Suppressor macrophage treated with lipopolysaccharide for 1 hour (primary cell): ENCODE measurements at places on chromosomes 7 and 10.

DNA sequence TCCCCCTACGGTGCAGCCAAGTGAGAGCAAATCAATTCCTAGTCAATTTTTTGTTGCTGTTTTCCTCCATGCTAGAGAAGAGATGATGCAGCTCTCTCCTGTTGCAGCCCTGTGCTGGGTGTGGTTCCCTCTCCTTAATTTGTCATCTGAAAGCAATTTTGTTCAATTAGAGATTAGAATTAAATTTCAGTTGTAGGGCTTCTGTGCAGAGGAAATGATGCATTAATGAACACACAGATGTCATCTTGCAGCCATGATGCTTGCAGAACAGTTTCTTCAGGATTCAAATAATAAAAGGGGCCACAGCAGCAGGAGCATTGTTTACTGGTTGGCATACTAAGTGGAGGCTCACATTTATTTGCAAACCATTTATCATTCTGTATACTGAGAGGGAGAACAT is 266.0 kb downstream of the AUTS2 start:
- no peak for DNase-seq

DNA sequence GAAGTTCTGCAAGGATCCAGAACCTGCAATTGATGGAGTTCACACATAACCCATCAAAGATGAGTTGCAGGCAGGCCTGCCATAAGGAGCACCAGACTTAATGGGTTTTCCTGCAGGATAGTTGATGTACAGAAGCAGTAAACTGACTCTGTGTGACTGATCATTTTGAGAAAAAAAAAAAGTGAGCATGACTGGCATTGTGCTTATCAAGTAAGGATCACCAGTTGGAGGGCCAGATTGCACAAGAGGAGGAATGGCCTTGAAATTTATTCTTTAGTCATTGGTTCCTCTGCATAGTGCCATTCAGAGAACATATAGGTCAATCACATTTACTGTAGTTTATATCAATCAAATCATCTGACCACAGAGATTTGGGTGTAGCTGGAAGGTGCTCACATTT is 3.8 kb downstream of the CYP3A43 start:
- DNase-seq: no peak

DNA sequence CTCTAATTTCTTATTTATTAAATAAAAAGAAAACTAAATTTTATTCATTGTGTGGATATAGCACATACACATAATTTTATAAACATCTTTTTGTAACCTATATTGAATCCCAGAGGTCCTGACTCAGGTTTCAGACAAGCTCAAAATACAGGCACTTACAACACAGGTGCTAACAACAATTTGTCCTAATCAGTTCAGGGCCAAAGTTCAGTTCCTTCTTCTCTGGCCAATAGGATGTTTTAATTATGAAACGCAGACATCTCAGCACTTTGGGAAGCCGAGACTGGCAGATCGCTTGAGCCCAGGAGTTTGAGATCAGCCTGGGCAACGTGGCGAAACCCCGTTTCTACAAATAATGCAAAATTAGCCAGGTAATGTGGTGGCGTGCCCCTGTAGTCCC is 15.0 kb downstream of the RPA3 start:
- DNase-seq: no peak

- no peak for DNase-seq
Measured at GRCh38 chr10:42690449-42691360, 52.3 kb upstream of the ZNF33B start.

DNA sequence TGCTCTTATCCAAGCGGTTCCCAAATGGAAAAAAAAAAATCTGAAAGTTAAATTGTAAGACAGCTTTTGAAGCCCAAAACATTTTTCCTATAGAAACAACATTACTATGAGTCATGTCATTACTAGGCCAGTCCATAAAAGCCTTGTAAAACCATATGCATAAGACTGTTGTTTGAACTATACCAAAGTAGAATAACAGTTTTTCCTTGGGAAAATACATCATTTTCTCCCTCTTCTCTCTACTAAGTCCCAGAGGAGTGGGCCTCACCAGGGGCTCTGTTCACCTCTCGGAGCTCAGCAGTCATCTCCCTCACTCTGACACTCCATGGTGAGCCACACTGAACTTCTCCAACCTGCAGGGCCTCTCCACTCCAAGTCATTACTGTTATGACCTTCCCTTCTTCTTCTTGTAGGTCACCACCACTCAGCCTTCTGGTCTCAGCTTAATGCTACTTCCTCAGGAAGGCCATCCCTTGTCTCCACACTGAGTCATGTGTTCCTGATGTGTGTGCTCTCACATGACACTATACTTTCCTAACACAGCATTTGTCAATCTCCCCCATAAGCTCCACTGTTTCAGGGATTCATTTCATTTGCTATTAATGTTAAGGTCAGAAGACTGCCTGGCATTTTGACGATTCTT is 32.5 kb downstream of the ZNF438 start:
- peak; percentile 96 for DNase-seq

DNA sequence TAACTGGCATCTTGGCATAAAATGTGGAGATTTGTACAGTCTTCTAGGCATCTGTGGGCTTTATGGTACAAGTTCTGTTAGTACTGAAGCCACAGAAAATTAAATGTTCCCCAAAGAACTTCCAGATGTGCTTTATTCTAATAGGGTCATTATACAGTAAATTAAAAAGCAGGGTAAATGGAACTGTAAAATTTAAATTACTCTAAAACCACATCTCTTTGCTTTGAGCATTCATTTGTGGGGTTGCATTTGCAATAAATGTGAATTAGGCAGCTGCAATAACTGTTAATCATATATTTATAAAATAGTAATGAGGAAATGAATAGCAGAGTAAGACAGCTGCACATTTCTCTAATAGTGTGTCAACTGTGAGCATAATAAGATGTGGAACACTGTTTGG is 151.5 kb downstream of the BUB3 start:
- no peak for DNase-seq

- peak; percentile 93 for DNase-seq
Measured at GRCh38 chr10:30491204-30491915, 57.4 kb downstream of the MAP3K8 start.

GRCh38 chr10:122494833-122495232 is 33.5 kb downstream of the HTRA1 start:
- peak; percentile 53 for DNase-seq

DNA sequence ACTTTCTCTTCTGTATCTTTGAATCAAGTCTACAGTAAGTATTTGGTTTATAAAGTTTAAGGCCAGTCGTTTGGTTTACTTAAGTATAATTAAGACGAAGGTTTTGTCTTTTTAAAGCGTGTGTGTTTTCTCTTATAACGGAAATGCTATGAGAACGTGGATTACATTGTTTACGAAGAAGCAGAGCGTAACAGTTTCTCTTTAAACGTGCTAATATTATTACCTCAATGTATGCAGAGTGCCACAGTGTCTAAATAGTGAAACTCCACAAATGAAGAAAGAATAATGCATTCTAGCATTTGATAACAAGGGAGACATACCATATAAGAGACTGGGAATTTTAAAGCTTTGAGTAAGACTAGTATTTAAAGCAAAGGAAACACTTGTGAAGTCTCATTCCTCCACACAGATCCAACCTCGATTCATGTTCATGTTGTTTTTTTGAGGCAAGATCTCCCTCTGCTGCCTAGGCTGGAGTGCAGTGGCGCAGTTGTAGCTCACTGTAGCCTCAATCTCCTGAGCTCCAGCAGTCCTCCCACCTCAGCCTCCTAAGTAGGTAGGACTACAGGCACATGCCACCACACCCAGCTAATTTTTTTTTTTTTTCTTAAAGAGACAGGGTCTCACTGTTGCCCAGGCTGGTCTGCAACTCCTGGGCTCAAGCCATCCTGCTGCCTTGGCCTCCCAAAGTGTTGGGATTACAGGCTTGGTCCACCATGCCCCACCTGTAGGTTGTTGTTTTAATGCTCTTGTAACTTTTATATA is 75.1 kb downstream of the ANKRD61 start:
- peak; percentile 61 for DNase-seq

GRCh38 chr7:434891-435629 is 84.6 kb downstream of the PDGFA start:
- DNase-seq: peak; percentile 31

GRCh38 chr7:120272261-120272660 is 714 bp upstream of the KCND2 start:
- DNase-seq: peak; percentile 30

GRCh38 chr7:157152391-157152937 is 13.7 kb downstream of the UBE3C start:
- DNase-seq: no peak

GRCh38 chr10:16231734-16232435 is 204.9 kb upstream of the PTER start:
- no peak for DNase-seq

DNA sequence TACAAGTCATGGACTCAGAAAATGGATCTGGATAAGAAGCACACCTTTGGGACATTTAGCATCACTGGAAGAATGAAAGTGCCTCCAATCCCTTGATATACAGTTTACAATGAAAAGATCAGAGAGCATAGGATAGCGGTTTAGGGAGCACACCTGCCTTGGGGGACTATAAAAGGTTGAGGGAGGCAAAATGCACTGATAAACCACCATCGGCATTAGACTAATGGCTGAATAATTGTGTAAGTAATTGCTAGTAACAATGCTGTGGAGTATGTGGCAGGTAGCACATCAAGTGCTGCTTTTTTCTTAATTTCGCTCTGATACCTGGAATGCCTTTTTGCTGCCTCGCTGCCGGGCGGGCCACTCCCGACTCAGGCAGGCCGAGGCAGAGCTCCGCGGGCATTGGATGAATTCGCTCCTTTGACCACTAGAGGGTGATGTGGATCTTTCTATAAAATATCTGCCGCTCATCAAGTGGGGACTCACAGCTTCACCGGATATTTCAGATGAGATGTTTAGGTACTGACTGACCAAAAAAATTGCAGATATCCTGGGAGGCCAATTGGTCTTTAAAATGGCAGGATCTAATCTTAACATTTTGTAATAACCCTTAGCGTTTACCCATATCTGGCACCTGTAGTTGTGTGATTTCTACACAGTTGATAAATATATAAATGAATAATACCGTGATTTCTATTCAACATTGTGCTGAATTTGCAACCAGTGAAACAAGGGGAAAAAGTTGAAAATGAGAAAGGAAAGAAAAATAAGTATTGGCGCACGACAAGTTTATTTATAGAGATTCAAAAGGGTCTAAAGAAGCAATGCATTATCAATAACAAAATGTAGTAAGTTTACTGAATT is 116.8 kb upstream of the PRSS1 start:
- DNase-seq: peak; percentile 76

DNA sequence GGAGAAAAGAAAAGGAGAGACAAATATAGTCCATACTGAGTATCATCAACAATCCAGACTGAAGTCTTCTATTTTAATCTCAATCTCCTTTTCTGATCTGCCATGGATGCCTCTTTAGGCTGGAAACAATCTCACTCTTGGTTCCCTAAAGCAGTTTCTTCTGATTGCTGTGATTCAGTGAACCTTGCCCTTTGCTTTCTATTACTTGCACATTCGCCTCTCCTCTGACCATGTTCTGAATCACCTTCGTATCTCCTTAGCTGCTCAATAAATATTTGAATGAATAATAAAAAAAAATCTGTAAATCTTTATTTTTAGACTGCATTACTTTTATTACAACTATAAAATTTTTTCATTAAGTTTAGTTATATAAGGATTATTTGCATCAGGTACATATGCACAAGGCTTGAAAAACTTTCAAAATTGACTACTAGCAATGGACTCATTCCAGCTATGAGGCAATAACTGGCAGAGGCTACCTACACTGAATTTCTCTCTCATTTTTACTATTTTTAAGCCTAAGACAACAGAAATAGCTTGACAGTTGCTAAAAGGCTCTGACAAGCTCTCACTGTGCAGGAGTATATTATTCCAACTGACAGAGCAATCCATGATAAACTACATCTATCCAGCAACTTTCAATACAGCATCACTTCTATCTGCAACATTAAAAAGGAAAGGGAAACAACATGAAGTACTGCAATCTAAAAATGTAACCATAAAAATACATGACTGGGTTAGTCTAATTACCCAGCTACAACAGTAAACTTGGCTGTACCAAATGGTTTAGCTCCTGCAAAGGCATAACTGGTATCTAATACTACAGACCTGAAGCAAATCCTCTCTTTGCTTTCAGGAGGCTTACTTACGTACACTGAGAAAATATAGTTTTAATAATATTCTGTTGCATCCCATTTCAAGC is 25.6 kb downstream of the TM9SF3 start:
- DNase-seq: no peak

- no peak for DNase-seq
Measured at GRCh38 chr10:117740691-117741222, 198.2 kb downstream of the EMX2 start.

DNA sequence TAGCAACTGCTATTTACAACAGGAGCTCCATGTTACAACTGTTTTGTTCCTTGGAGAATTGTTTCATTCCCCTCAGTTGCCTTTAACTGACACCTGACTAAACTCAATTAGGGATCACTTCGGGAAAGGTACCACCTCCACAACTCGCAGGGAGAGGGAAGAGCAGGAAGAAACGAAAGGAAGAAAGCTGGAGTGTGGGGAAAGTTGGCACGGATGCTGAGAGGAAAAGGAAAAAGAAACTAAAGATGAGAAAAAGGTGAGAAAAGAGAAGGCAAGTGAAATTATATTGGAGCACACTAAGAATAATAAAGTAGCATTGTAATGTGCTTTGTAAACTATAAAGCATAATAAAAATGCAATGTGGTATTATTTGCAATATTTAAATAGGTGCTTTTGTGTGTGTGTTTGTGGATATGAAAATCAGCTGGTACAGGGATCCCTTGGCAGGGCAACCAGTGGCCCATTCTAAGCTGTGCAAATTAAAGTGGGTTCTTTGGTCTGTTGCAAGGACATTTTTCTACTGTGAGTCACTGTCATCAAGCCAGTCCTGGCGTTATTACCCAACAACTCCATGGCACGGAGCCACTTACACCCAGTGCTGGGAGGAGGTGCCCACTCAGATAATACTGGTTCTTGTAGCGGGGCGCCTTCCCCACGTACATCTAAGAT is 45.9 kb downstream of the HIPK2 start:
- peak; percentile 87 for DNase-seq

- DNase-seq: no peak
Measured at GRCh38 chr7:2007551-2007950, 225.2 kb downstream of the MAD1L1 start.

GRCh38 chr7:85612514-85612913 is 425.7 kb upstream of the SEMA3D start:
- no peak for DNase-seq

GRCh38 chr10:31071232-31072005 is 39.8 kb upstream of the ZNF438 start:
- no peak for DNase-seq

- peak; percentile 24 for DNase-seq
Measured at GRCh38 chr10:77290528-77291155, 347.0 kb downstream of the KCNMA1 start.

DNA sequence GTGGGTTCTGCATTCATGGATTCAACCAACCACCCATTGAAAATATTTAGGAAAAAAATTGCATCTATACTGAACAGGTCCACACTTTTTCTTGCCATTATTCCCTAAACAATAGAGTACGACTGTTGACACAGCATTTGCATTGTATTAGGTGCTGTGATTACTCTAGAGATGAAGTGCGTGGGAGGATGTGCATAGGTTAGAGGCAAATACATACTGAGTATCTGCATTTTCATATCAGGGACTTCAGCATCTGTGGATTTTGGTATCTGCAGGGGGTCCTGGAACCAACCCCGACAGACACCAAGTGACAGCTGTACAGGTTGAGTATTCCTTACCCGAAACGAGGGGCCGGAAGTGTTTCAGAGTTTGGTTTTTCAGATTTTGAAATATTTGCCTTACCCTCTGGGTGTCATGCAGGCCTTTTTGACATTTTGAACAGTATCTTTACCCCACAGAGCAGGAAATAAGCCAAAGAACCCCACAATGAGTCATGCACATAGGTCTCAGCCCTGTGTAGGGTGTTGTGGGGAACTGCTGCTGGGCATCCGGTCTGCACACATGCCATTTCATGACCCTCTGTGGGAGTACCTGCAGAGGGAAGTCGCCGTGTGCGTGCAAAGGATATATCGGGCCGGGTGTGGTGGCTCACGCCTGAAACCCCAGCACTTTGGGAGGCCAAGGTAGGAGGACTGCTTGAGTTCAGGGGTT is 14.5 kb downstream of the NUDT5 start:
- DNase-seq: peak; percentile 85
